NCI-H2171 treated with DMSO at 0.1 percent for 48 hours (cell line): ENCODE measurements at places on chromosomes 16 and 17.
A peak's percentile ranks its signal among the peaks of the same experiment; 100 is the strongest.

DNA sequence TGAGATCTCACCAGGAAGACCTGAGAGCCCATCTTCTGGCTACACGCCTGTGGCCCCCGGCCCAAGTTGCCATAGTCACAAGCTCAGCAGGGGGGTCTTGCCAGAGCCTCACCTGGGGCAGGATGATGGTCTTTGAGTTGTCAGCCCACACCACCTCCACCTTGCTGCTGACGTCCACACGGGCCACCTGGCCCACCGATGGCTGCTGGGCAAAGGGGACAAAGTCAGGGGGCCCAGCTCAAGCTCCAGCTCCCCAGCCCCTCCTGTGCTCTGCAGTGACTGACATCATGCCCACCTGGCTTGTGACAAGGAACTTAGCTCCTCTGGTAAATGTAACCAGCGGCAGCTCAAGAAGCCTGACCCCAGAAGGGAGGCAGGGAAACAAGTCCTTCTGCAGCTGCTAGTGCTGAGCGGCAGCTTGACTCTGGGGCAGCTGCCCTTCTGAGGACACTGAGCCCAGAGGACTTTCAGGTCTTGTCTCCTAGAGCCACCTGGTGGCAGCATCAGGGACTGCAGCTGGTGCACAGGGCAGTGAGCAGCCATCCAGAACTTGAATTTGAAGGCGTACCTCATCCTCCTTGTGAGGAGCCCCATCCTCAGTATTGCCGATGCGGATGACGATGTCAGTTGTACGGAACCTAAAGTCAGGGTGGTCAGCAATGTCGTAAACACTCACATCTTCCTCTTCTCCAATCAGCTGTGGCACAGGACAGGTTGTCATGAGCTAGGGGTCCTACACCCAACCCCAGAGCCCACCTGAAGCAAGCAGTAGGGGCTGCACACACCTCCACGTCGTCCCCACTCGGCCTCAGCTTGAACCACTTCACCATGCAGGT, 13.5 kb downstream of the SPHK1 start:
- DNase-seq = peak; percentile 66

DNA sequence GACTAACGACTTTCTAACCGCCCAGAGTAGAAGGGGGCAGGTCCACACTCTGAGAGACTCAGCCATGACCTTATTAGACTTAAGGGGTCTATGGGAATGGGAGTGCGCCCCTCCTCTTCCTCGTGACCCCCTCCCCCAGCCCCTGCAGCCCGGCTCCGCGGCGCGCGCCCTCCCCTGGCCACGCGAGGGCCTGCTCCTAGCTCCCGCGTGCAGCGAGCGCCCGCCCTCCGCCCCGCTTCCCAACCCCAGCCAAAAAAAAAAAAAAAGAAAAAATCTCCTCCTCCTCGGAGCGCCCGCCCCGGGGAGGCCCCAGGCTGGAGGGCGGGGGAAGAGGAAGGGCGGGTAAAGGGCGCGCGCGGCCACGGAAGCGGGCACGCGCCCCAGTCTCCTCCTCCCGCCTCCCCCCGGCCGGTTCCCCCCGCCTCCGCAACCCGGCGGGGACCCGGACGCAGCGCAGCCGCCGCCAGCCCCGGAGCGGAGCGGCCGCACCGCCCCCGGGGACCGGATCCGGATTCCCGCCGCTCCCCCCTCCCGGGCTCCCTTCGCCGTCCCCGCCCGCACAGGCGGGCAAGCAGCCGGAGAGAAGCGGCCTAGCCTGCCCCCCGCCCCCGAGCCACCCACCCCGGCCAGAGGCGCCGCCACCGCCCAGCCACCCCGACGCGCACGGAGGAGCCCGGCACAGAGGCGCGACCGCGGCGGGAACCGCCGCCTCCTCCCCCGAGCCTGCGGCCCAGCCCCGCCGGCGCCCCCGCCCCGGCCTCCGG, 949 bp downstream of the UBTF start:
- DNase-seq = peak; percentile 82

DNA sequence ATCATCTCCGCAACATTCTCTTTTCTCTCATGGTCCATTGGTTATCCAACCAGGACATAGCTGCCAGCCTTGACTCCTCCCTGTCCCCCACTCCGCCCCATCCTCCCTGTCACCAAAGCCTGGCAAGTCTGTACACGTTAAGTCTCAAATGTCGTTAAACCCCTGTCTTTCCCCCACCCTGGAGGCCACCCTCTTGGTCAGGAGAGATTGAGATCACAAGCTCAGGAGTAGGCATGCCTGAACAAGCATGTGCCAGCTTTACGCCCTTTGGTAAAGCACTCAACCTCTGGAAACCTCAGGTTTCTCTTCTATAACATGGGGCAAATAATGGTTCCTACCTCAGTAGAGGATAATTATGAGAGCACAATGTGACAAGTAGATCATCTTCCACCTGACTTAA, 38.1 kb upstream of the CCL1 start:
- DNase-seq = peak; percentile 81

- no peak for DNase-seq
These were observed 88.4 kb downstream of the VAT1L start for GRCh38 chr16:77876776-77877175.

GRCh38 chr16:83689385-83689831, 118.4 kb upstream of the HSBP1 start:
- no peak for DNase-seq

DNA sequence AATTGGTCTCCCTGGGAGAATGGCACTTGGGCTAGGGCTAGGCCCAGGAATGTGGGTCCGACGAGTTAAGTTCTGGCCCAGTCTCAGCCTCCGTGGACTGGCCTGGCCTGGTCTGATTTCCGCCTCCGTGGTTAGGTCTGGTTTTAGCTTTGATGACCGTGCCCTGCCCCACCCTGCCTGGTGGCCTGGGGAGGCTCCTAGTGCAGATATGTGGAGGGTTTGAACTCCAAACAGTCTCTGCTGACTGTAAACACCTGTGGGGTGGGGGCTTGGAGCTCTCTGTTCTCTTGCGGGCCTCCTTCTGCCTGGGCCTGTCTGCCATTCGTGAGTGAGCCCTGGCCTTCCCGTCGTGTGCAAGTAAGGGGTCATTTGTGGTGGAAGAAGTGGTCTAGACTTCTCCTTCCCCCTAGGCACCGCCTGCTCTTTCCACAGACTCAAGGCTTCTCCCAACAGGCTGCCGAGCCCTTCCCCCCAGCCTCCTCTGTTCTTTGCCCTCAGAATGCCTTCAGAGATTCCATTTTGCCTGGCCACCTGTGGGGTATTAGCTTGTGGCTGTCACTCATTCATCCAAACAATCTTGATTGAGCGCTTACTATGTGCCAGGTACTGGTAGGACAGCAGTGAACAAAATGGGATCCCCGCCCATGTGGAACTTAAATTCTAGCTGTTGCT, 1.6 kb downstream of the ATP6V0C start:
- no peak for DNase-seq

- no peak for DNase-seq
These were observed 17.5 kb downstream of the ERCC4 start for GRCh38 chr16:13937411-13937810.

DNA sequence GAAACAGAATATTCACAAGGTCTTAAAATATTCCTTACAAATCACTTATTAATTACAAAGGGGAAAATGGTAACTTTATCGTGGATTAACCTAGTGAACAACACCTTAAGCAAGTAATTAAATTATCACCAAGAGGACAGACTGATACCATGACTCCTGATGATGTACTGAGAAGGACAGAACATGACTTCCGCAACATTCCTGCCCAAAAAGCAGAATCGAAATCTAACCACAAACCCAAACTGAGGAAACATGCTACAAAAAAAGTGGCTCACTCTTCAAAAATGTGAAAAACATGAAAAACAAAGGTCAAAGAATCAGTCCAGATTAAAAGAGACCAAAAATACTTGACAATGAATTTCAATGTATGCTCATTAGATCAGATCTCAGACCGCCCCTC, 151.5 kb downstream of the AATF start:
- no peak for DNase-seq

- no peak for DNase-seq
These were observed 4.7 kb downstream of the NOD2 start for GRCh38 chr16:50697881-50698767.

GRCh38 chr16:16122264-16122663, 101.0 kb downstream of the ABCC6 start:
- DNase-seq = no peak

GRCh38 chr16:81403601-81404391, 40.8 kb upstream of the CMIP start:
- DNase-seq = peak; percentile 63

DNA sequence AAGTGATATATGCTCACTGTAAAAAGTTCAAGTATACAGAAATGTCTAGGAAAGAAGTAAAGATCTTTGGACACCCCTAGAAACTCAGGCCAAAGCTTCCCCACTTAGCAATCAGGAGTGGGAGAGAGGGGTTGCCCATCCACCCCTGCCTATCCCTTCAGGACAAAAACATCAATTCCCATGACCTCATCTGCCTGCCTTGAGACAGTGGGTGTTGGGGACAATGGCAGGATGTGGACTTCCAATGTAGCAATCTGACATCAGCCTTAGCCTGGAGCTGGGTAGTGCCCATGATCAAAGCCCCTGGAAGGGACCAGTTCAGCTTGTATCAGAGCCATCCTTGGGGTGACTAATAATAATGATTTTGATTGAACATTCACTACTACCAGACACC, 18.1 kb downstream of the ITPRIPL2 start:
- no peak for DNase-seq

DNA sequence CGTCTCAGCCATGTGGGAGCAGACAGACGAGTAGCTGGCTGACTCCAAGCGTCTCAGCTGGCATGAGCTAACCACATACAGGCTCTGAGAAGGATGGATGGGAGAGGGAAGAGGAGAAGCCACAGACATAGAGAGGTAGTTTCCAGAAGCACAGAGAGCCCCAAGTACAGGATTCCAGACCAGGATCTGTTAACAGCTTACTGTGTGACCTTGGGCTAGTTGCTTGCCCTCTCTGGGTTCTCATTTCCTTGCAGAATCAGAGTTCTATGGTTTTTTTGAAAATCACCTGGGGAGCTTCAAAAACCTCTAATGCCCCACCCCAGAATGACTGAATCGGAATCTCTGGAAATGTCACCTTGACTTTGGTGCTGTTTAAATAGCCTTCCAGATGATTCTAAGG, 60.2 kb downstream of the ABCC6 start:
- DNase-seq = no peak

- DNase-seq = no peak
These were observed 145.5 kb downstream of the MSI2 start for GRCh38 chr17:57401556-57402488.
